ENCODE measurements at places on chromosomes 6 and 20. TPM values are rescaled to one million over a fixed set of nuclear protein-coding genes. Genes with fewer than 3 reads are reported as not detected.

- DNase-seq: no peak
Measured at GRCh38 chr6:156590482-156590881, 186.7 kb upstream of the ARID1B start.

DNA sequence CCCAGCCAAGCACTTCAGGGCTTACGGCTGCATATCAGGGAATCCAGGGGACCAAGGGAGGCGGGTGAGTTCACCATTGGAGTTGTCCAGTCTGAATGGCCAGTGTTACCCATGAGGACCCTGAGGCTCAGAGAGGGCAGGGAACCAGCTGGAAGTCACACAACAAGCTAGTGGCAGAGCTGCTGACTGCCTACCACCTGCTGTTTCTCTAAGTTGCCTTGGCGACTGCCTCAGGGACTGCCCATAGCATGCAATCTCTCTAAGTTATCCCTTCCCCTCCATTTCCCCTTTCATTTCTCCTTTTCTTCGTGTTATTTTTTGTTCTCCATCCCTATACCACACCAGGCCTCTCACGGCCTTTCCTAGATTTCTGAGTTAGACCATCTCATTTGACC lies 71.8 kb upstream of the SIRPA start:
- DNase-seq: no peak

GRCh38 chr20:34388678-34389077 lies 25.6 kb downstream of the ITCH start:
- DNase-seq: no peak

DNA sequence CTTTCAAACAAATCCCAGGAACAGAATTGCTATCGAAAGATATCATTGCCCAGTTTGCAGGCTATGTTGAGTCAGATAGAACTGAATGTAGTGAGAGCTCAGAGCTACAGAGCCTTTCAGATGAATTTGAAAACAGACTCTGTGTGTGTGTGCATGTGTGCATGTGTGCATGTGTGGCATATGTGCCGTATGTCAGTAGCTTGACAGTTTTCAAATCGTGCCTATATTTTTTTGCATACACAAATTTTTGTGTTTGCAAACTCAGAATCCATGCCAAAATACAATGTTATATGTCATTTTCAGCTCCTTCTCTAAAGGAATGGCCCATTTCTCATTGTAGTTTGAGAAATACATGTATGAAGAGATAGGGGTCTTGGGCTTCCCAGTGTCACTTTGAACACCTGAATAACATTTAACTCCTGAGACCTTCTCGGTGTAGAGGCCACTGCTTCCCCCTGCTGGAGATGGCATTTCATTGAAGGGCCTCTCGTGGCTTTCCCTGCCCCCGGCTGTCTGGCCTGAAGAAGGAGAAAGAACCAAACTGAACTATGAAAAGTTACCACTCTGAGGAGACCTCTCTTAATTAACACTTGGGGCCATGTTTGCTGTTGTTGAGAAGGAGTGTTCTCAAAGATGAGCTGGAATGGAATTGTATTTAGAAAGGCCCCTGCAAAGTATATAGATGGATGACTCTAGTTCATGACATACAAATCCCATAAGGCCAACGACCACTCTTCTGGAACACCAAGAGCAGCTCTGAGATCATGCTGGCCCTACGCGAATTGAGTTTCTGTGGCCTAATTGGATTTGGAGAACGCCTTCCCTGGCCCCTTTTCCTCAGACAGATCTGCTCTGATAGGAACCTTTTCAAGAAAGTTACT lies 58.7 kb downstream of the VAPB start:
- peak; percentile 73 for DNase-seq

DNA sequence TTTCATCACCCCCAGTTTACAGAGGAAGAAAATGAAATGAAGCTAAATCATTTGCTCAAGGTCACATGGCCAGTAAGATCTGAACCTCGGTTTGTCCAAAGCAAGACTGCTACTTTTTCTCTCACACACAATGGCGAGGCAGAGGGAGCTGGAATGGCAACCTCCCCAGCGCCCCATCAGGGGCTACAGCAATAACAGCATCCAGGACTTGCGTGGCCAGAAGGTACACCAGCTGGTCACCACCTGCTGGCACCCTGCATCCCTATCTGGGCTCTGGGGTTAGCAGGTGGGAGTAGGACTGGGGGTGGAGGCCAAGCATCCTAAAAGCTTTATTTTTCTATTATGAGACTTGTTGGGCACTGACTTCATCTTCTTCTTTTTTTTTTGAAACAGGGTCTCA lies 41.3 kb downstream of the TTI1 start:
- no peak for DNase-seq

DNA sequence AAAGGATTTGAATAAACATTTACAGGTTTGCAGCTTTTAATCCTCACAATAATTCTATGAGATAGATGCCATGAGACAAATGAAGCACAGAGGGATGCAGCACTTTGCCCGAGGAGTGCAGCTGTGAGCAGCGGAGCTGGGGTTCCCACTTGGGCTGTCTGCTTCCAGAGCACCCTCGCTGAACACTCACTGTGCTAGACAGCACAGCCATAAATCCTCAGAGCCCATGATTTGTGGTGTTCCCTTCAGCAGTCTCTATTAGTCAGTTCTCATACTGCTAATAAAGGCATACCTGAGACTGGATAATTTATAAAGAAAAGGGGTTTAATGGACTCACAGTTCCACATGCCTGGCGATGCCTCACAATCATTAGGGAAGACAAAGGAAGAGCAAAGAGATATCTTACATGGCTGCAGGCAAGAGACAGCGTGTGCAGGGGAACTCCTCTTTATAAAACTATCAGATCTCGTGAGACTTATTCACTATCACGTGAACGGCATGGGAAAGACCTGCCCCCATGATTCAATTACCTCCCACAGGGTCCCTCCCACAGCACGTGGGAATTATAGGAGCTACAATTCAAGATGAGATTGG lies 25.3 kb upstream of the CTAGE9 start:
- DNase-seq: no peak

GRCh38 chr6:33797626-33798342 lies 6.0 kb downstream of the MLN start:
- DNase-seq: no peak

DNA sequence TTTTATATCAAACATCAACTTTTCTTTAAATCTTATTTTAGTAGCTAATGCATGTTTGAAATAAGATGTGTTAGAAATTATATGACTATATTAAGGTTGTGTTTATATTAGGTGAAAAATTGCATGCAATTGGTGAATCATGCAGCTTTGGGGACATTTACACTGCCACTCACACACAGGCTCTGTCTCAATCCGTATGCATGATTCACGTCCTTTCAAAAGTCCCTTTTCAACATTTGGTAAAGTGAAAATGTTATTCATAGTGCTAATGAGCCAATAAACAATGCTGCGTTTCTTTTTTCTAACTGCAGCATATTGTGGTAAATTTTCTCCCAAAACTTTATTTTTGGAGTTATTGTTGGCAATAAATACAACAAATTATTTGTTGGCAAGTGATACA lies 198.0 kb downstream of the FUT9 start:
- DNase-seq: no peak

DNA sequence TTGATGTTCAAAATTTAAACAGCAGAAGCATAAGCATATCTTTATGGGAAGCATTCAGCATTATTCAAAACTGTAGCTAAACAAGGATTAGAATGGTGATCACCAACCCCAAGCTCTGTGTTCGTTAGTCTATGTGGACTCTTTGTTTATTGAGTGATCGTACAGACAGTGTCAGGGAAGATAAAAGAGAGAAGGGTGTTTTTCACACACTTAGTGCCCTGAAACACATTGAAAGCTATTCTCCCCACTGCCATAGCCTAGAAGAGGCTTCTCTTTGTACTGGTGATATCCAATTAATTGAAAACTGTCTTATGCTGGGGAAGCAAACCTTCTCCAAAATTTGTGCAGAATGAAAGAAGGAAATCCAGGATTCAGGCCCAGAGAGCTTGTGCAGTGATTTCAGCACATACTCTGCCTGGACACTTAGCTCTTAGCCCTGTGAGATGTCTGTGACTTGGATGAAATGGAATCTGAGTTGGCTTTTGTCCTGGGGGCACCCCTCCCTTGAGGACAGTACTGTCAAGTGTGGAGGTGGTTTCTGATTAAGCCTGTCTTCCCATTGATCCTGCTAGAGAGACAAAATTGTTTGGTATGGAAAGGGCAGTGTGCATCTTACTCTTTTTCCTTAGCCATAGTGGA lies 125.7 kb upstream of the MTHFD1L start:
- DNase-seq: no peak

GRCh38 chr6:17100806-17101205 lies 1.0 kb upstream of the STMND1 start:
- DNase-seq: no peak

GRCh38 chr6:142696123-142697000 lies 248.6 kb downstream of the HIVEP2 start:
- DNase-seq: no peak

GRCh38 chr20:41984031-41984430 lies 365.9 kb upstream of the CHD6 start:
- no peak for DNase-seq

GRCh38 chr20:61364147-61364546 lies 112.1 kb downstream of the CDH4 start:
- no peak for DNase-seq

DNA sequence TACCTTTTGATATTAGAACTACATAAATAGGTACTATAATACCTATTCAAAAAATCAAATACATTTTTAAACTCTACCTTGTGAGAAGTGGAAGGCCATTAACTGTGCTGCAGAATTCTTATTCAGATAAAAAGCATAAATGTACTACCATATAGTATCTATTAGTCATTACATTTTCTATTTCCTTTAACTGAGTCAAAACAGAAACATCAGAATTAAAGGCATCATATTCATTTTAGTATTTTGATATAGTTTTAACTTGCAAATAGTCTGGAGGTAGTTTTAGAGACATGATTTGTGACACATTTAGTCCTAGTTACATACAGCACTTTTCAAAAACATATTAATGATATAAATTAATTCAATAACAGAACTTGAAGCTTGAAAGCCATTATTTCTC lies 39.9 kb upstream of the TAB2 start:
- no peak for DNase-seq

DNA sequence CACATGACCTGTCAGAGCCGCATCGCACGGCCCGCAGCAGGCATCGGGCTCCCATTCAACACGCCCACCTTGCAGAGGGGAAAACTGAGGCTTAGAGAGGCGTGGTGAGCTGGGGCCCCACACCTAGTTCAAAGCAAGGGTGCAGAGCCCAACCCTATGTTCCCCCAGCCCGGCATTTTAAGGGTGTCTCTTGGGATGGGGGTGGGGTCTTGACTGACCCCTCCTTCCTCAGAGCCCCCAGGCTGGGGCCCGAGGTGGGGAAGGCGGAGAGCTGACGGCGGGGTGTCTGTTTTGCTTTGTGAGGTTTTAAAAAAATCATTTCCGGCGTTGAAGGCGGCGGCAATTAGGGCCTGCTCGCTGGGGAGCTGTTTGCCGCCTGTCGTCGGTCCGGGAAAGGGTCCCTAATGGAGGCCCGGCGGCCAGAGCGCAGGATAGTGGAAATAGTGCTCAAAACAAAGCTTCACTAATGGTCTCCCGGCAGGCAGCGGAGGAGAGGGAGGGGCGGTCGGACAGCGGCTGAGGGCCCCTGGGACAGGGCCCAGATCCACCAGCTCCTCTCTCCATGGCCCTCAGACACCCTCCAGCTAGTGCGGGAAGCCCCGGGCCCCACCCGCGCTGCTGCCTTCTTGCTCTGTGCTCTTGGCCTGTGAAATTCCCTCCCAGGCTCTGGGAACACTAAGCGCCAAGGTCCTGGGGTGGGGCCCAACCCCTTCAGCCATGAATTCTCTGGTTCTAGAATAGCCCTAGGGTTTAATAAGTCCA lies 11.9 kb downstream of the VSTM2L start:
- DNase-seq: peak; percentile 81

GRCh38 chr6:89035252-89036101 lies 45.1 kb upstream of the PNRC1 start:
- no peak for DNase-seq

DNA sequence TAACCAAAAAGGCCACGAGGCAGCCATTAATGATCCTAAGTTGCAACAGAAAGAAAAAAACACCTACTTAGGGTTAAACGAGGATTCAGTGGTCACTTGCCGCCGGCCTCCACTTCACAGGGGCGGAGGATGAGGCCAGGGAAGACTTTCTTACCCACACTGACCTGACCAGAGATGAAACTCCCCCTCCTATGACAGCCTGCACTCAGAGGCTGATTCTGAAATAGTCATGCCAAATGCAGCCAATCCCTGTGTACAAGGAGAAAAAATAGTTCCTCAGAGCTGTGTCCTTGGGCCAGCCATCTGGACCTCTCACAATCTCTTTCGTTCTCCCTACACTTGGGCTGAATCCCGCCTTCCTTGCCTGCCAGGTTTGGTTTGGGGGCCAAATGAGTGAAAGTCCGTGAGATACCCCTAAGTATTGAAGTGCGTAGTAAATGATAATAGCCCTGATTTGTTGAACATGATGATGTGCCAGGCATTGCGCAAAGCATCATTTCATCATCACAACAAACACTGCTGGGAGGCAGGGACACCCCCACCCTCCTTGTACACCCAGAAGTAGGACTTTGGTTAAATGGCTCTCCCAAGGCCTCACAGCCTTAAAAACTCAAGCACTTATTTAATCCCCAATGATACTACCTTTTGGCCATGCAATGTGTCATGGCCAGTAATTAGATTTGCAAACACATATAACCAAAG lies 3.2 kb upstream of the IRF4 start:
- no peak for DNase-seq

GRCh38 chr20:1629321-1629720 lies 9.5 kb upstream of the SIRPB1 start:
- DNase-seq: no peak

GRCh38 chr6:84581494-84582259 lies 182.7 kb downstream of the TBX18 start:
- DNase-seq: no peak

DNA sequence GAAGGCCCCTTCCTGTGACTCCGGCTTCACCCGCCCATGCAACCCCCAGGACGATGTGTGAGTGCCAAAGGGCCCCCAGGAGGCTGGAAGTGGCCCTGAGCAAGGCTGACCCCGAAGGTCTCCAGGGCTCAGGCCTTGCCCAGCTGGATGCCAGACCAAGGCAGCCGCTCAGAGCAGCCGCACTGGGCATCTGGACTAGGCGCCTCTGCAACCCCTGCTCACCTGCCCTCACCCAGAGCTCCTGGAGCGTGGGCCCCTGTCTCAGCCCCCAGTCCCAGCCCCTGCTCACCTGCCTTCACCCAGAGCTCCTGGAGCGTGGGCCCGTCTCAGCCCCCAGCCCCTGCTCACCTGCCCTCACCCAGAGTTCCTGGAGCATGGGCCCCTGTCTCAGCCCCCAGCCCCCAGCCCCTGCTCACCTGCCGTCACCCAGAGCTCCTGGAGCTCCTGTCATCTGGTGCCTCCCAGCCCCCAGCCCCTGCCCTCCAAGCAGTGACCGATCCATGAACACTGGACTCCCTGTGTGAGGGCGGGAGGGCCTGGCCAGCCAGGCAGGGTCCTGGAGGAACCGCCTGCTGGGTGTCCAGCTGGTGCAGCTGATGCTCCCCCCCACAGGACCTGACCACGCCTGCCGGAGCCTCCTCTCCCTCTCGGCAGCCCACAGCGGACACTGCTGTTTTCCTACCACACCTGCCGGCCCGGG lies 1.1 kb downstream of the SRMS start:
- DNase-seq: no peak

The HLA-DPB1 gene
- total RNA-seq: 23.4 TPM

The GRM1 gene
- 0.07 TPM for total RNA-seq

The PRL gene
- not detected for total RNA-seq

The MYT1 gene
- 0.79 TPM for total RNA-seq

The KIF13A gene
- total RNA-seq: 38.2 TPM

The HSPA1A gene
- 51.7 TPM for total RNA-seq

The SLC17A5 gene
- total RNA-seq: 8.3 TPM

The PREX1 gene
- 5.4 TPM for total RNA-seq

The NKAPL gene
- 0.13 TPM for total RNA-seq

The MACROD2 gene
- total RNA-seq: 1.6 TPM

The GPX5 gene
- not detected for total RNA-seq

The NCR2 gene
- total RNA-seq: not detected

The IMPG1 gene
- not detected for total RNA-seq

The SASH1 gene
- 29.7 TPM for total RNA-seq

The PRSS35 gene
- total RNA-seq: 1.4 TPM
